ENCODE measurements at places on chromosomes 11 and 22.
A peak's percentile ranks its signal among the peaks of the same experiment; 100 is the strongest.

DNA sequence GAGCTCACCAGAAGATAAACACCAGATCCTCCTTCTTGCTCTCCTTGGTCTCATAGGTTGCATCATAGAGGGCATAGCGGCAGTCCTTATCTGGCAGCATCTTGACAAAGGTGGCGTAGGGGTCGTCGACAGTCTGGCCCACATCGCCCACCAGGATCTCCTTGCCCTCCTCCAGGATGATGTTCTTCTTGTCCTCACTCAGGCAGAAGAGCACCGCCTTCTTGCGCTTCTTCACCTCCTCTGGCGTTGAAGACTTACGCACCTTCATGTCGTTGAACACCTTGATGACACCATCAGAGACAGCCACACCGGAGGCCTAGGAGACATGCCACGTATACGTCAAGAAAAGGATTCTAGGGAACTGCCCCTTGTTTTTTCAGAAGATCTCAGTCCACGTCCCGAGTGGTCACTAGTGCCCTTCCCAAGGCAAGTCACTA, 2.0 kb downstream of the CFL1 start:
- DNase-seq: no peak

DNA sequence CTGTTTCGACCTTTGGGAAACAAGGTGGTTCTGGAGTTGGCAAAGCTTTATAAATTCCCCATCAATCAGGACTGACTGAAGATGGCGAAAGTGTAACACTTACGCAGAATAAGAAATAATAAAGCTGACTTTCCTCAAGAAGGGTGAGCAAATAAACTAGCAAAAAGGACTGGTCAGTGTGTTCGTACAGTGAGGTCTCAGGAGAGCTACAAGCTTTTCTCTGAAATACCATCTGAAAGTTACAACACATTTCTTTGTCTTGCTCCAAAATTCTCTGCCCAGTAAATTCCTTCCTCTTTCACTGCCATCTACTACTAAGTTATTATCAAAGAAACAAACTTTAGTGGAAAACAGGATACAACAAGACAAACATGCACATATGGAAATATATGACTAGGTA, 13.4 kb downstream of the PITPNB start:
- DNase-seq: no peak

GRCh38 chr22:42887523-42888507, 30.7 kb upstream of the ARFGAP3 start:
- DNase-seq: no peak

- no peak for DNase-seq
Measured at GRCh38 chr22:39238966-39239505, 5.7 kb downstream of the PDGFB start.

DNA sequence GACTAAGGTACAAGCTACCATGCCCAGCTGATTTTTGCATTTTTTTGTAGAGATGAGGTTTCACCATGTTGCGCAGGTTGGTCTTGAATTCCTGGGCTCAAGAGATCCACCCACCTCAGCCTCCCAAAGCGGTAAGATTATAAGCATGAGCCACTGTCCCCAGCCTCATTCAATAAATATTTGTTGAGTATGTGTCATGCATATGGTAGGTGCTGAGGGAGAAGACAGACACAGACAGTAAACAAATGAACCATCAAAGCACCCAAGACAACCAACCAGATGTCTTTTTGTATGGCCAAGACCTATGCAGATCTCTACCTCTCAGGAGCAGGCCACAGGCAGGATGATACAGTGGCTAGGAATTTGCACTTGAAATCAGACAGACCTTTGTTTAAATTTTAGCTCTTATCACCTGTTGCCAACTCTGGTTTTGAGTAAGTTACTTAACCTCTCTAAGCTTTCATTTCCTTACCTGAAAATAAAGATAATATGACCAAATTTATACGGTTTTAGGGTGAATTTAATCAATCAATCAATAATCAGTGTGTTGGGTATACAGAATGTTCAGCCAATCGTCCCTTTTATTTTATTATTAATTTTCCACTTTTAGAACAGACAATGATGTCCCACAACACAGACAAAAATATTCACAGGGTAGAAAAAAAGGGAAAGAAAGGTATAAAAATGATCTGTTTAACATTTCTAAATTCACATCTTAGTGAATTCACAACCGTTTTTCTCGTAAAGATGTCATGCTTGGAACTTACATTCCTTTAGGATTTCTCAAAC, 128.2 kb downstream of the SGSM3 start:
- DNase-seq: peak; percentile 86

GRCh38 chr11:102464859-102465500, 12.4 kb upstream of the TMEM123 start:
- no peak for DNase-seq

GRCh38 chr11:65578667-65579066, 2.8 kb downstream of the EHBP1L1 start:
- no peak for DNase-seq

DNA sequence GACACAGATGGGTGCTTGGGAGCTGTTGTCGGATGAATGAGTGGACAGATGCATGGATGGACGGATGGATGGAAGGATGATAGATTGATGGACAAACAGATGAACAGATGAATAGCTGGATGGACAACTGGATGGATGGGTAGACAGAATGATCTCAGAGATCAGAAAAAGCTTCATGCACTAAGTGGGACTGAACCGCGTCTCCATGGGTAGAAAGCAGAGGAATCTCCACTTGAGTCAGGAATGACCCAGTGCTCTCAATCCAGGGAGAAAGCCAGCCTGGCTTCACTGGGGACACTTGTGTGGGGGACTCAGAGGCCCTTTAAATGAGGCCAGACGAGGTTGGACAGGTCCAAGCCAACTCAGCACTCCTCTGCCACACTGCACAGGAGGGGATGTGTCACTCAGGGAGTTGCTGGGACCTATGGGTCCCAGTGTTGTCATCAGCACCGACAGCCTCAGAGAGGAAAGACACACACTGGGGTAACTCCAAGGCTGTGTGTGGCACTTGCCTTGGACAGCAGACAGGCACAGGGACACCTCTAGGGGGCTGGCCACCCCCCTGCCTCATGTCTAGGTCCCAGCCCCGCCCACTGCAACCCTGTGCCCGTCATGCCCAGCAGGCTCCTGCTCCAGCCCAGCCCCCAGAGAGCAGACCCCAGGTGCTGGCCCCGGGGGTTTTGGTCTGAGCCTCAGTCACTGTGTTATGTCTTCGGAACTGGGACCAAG, 5.6 kb downstream of the IGLL5 start:
- no peak for DNase-seq

DNA sequence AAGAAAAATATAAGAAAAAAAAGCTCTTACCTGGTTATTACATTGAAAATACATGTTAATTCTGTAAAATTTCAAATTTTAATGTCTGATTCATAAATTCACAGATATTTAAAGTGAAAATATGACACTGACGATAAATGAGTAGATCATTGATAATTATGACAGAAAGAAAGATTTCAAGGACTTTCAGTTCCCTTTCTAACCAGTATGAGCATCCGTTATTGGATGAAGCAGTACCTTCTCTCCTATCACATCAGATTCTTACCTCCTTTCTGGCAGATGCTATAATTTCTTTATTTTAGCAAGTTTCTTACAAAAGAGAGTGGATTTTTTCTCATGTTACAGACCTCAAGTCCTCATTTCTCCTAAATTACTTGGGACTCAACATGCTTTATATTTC, 847.3 kb downstream of the JRKL start:
- DNase-seq: no peak

DNA sequence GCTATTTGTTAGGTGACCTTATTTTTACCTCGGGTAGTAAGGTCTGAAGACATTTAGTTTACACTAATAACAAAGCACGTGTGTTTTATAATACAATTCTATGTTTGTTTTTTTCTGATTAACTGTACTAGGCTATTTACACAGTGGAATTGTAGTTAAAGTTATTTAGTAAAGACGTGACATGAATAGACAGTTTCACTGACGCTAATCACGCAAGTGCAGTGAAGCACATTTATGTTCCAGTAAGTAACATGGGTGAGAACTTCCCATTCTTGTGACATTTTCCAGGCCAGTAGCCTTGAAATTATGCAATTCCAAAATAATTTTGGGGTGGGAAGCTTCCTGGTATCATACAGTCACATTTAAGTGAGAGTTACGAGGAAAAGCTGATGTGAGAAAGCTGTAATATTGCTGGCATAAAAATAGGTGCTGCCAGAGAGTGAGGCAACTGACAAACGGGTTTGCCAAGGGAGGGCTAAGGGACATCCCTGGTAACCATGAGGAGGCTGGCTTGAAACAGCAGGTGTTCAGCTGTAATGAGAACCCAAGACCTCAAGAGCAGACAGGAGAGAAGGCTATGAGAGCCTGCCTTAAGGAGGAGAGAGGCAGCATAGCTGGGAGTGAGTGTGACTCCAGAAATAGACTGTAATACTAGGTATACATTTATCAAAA, 378.8 kb downstream of the DCDC1 start:
- no peak for DNase-seq

GRCh38 chr11:85889676-85890579, 34.7 kb downstream of the CCDC83 start:
- DNase-seq: no peak

- no peak for DNase-seq
Measured at GRCh38 chr11:123696183-123696582, 41.8 kb upstream of the SCN3B start.

- DNase-seq: no peak
Measured at GRCh38 chr11:8035200-8035855, 45.7 kb upstream of the TUB start.

DNA sequence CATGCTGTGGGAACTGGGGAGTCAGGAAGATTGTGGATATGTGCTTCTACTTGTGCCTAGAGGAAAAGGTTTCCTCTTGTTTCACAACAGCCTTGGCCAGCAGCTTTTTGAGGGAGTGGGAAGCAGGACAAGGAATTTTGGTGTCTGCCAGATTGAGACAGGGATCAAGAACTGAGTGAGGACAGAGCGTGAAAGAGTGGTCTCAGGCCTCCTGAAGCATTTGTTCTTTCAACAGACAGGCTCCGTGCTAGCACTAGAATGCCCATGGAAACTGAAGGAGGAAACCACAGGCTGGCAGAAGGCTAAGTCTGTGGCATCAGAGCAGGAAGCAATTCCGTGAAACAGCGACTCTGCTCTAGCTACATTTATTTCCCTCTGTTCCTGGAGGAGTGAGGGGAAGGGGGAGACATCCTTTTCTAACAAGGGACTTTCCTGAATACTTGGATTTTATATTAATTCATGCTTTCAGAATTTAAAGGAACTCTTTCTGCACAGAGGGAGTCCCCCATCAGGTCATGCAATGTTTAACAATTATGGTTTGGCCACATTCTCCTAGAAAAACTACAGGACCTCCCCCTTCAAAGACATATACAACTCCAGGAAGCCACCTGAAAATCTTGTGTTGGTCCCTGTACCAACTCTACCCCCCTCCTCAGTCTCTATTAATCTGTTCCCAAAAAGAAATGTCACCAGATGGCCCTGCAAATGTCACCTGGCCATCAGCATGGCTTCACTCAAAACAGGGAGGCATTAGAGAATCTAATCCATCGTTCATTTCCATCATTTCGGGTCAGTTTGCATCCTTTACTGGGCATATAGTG, 96.1 kb downstream of the SYT9 start:
- no peak for DNase-seq

- peak; percentile 47 for DNase-seq
Measured at GRCh38 chr11:69089258-69089657, 40.5 kb downstream of the TPCN2 start.

DNA sequence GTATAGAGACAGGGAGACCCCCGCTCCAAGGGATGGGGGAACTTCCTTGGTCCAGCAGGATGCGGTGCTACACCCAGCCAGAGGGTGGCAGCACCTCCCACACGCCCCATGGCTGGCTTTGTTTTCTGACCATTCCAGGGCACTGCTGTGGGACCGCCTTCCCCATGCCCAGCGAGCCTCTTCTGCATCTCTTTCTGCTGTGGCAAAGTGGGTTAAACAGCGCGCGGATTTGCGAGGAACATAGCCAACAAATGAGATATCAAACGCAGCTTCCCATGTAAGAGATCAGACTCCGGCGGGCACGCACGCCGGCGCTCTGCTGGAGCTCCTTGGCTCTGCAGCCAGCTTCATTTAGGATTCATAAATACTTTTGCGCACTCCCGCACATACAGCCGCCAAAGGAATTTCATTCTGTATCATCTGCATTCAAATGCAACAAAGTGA, 485.8 kb upstream of the CADM1 start:
- DNase-seq: no peak

GRCh38 chr22:48534395-48534958, 1293.2 kb downstream of the BRD1 start:
- no peak for DNase-seq

DNA sequence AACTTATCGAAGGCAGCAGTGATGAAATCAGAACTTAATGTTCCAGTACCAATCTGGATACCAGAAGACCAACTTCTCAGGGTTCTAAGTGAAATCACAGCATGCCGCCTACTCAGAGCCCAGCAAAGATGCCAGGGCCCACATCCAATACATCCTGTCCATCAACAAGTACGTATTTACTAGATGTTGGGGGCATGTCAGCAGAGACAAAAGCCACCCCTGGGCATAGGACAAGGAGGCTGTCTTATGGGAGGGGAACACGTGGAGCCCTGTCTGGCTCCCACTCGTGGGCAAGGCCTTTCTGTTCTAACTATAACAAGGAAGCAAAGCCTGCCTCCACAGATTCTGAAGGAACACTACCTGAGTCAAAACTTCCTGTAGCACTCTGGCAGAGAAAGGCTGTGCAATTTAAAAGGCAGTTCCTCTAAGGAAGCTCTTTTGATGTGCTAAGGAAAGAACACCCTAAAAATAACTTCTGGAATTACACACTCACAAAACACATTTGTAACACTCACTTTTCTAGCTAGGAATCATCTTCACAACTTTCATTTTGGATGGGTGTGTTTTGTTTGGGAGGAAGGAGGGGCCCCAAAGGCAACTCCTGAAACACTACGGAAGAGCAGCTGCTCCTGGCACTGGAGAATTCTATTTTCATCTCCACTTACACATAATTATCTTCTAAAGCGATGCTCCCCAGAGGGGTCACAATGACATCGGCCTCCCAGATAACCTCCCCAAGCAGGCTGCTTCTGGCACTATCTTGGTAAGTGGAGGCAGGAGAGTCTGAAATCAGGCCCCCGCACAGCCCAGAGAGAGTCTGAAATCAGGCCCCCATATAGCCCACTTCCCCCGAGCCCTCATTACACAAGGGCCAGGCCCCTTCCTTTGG, 14.2 kb downstream of the SMCO4 start:
- DNase-seq: no peak

- DNase-seq: no peak
Measured at GRCh38 chr11:10808235-10808552, 532 bp downstream of the EIF4G2 start.

DNA sequence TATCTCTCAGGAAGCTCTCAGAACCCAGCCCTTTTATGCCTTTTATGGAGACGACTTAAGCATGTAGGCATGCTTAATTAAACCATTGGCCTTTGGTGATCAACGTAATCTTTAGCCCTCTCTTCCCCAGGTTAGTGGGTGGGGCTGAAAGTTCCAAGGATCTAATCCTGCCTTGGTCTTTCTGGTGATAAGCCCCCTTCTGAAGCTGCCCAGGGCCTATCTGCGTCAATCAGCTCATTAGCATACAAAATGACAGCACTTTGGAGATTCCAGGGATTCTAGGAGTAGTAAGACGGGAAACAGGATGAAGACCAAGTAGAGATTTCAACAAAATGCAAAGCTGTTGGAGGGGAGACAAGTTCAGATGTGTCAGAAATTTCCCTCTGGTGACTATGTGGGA, 3.1 kb downstream of the FAM118A start:
- DNase-seq: no peak

GRCh38 chr11:31882951-31883392, 71.8 kb upstream of the PAX6 start:
- no peak for DNase-seq

Data from BJ (cell line).